ENCODE measurements at places on chromosomes 3 and 15.

GRCh38 chr3:157128771-157129681, 30.9 kb downstream of the CCNL1 start:
- DNase-seq = no peak

DNA sequence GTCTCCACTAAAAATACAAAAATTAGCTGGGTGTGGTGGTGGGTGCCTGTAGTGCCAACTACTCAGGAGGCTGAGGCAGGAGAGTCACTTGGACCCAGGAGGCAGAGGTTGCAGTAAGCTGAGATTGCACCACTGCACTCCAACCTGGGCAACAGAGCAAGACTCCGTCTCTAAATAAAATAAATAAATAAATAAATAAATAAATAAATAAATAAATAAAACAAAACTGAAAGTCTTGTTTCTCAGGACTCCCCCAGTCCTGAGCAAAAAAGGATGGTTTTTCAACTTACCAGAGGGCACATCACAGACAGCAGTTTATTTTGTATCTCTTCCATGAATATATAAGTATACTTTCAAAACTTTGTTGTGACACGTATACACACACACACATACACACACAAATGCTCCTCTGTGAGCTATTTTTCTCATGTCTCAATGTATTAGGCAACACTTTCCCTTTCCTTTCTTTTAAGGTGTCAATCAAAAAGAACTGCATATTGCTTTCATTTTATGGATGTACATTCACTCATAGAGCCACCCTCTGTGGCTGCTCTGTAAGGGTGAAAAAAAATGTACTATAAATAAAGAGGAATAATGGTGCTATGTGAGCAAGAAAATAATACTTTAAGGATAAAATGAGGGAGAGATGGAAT, 54.8 kb upstream of the MITF start:
- no peak for DNase-seq

DNA sequence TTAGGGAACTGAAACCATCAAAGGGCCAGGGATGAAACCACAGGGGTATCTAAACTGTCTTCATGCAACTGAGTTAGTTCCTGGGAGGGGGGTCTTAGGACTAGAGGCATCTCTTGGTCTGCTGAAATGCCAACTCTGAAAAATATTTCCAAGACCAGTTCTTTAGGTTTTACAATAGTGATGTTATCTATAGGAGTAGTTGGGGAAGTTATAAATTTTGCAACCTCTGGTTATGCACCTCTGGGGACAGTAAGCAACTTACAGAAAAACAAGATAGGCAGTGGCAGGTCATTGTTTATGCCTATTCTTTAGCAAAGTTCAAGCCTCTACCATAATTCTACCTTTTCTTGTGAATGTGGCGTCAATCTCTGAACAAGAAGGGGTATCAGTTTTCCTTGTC, 60.5 kb upstream of the MINAR1 start:
- DNase-seq = no peak

GRCh38 chr3:66582721-66583423, 82.0 kb upstream of the LRIG1 start:
- no peak for DNase-seq

DNA sequence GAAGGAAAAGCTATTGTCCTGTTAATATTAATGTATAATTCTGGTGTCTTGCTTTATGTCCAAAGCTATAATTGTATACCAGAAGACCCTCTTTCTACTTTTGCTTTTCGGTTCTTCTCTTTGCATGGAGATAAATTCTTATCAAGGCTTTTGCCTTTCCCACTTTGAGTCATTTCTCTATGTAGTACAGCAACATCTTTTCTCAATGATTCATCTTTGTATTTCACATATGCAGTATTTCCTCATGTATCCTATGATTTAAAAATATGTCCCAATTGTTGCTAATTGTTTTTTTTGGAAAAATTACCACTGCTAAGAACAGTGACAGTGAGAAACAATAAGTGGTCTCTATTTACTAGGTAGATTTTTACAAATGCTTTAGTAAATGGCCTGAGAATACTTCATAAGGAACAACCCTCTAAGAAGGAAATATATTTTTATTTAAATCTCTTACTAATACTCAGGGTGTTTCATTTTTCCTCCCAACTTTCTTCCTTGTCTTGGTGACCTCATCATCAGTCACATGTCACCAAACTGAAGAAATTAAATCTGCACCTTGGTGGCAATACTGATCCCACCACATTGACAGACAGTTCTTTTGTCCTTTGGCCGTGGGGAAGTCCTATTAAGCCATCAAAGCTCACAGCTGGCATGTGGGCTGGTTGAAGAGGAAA, 290.6 kb downstream of the SATB1 start:
- DNase-seq = no peak

DNA sequence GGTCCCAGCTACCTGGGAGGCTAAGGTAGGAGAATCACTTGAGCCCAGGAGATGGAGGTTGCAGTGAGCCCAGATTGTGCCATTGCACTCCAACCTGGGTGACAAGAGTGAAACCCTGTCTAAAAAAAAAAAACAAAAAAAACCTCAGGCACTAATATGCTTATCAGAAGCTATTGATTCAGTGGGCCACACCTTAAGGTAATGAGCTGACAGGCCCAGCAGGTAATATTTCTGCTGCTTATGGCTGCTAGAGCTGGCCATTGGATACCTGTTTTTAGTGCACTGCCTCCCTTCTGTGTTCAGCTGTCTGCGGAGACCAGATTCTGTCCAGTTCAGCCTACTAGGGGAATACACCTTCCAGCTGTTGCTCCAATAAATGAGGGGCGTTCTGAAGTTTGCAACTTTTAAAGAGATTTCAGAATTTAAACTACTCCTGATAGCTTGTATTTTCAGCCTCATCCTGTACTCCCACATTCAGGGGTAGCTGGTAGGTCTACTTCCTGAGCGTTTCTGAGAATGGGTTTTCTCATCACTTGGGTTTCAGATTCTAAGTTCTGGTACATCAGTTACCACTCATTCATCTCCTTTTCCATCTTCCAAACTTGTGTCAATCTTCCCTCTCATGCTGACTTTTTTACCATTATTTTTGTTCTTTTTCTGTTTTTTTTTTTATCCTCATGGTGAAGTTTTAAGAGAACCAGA, 69.0 kb downstream of the ATP11B start:
- no peak for DNase-seq

DNA sequence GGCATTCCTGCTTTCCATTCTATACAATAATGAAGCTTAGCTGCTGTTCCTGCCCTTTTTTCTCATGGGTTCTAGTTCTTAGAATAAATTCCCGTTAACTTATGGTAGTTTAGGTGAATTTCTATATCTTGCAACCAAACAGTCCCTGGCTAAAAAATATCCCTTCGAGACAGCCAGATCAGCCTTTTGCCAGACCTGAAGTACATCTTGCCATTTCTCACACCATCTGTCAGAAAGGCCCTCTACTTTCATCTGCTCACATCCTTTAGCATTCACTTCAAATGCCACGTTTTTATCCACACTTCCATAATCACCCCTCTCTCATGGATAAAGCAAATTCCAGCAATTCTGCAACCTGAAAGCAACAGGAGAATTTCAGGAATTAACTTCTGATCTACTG, 145.4 kb downstream of the GAP43 start:
- no peak for DNase-seq

GRCh38 chr3:43523454-43524053, 98.3 kb downstream of the ANO10 start:
- no peak for DNase-seq

- no peak for DNase-seq
Measured at GRCh38 chr3:12948891-12949711, 107.7 kb upstream of the RPL32 start.

DNA sequence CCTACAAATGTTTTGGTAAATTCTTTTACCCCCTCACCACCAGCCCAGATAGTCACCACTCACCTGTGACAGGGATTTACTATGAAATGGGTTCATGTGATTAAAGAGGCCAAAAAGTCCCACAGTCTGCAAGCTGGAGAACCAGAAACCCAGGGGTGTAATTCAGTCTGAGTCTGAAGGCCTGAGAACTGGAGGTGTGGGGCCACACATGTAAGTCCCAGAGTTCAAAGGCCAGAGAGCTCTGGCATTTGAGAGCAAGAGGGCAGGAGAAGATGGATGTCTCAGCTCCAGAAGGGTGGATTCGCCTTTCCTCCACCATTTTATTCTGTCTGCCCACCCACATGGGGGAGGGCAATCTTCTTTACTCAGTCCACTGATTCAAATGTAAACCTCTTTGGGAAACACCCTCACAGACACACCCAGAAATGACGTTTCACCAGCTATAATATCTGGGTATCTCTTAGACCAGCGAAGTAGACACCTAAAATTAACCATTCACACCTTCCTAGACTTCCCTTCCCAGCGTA, 11.9 kb downstream of the RTP3 start:
- DNase-seq = no peak

- DNase-seq = no peak
Measured at GRCh38 chr3:13124631-13125030, 51.4 kb upstream of the IQSEC1 start.

DNA sequence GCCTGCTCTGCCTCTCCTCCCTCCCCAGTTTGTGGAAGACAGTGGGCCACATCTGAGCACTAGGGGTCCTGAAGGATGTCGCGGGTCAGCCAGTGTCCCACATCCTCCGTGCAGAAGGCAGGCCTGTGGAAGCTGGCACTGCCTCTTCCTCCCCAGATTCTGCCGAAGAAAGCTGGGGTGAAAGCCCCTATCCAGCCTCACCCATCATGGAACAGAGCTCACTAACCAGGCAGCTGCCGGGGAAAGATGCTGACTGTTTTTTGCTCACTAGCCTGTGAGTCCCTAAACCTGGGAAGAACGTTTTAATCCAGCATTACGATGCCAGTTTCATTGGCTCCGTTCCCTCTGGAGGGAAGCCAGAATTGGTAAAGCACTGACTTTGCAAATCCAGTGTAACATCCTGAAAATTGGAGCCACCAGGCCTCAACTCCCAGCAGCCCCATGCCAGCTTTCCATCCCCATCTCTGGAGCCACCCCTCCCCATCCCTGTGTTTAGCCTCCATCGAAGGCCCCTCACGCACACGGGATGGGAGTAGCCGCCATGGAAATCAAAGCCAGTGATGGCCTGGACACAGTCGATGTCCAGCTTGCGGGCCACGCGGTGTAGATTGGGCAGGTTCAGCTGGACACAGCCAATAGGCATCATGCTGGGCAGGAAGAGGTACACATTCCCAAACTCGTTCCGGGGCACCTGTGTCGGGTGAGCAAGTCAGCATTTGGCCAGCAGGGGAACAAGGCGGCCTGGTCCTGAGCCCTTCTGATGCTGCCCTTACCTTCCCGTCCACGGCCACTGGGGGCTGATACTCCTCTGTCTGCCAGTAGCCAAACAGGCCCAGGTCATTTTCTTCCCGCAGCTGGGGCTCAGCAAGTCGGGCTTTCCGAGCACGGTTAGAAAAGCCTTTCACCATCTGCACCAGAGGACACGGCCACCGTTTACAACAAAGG, 23.5 kb downstream of the TMEM43 start:
- DNase-seq = no peak

DNA sequence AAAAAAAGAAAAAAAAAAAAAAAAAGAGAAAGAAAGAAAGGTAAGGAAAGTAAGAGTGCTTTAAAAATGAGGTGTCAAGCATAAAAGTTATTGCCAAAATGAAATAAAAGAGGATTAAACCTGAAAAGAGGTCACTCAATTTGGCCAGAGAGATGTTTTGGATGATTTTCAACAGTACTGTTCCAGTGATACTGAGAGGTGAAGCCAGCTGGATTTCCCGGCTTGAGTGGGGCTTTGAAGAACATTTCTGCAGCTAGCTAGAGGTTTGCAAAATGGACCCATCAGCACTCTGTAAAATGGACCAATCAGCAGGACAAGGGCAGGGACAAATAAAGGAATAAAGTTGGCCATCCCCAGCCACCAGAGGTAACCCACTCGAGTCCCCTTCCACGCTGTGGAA, 128.5 kb downstream of the LSAMP start:
- DNase-seq = no peak

DNA sequence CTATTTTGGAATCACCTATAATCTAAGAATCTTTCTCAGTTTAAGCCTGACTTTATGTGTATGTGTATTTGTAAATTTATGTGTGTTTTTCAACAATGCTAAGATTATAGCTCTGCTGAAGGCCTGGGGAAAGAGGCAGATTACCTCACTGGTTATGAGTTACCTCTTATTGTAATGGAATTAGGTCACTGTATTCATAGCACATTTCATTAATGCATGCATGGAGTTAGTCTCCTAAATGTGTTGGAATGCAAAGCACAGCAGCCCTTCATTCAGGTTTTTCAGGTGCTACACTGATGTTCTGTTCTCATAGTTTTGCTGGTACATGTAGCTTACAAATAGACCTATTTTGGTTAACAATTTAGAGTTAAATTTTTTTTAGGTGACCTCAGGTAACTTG, 9.5 kb downstream of the GPR87 start:
- no peak for DNase-seq

- DNase-seq = no peak
Measured at GRCh38 chr3:156582532-156583183, 27.7 kb upstream of the SSR3 start.

- no peak for DNase-seq
Measured at GRCh38 chr15:31156808-31157207, 55.3 kb upstream of the TRPM1 start.

- no peak for DNase-seq
Measured at GRCh38 chr3:183914856-183915255, 30.2 kb upstream of the PARL start.

DNA sequence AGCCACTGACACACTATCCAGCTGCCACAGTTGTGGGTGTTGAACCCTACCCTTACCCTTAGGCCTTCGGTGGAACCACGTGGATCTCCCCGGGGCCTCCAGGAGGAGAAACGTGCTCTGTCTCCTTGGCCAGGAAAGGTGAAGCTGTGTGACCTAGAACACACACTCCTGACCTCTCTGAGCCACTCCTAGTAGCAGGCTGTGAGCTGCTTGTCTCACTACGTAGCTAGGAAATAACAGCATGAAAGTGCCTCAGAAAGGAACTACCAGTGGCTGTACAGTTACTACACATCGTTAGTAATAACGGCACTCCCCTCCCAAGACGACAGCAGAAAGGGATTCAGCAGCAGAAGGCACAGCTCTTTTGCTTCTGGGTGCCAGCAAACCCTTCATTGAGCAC, 36.2 kb upstream of the SLC6A6 start:
- DNase-seq = no peak

DNA sequence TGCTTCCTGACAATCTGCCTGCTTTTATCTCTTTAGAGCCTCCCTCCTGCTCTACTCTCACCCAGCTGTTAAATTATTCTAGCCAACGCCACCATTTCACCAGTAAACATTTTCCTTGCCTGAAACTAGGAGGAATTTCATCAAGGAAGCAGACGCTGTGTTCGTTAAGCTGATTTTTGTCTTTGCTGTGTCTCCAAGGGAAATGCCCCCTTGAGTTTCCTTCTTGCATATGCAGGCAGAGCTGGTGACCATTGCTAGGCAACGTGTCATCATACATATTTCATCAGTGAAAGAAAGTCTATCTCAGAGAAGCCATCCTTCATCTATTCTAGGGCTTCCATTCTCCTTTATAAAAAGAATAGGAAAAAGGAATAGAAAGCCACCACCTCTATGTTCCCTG, 87.0 kb upstream of the ST8SIA2 start:
- no peak for DNase-seq

- DNase-seq = no peak
Measured at GRCh38 chr15:25065286-25065685, 110.5 kb downstream of the SNRPN start.

GRCh38 chr15:68414591-68414990, 17.4 kb downstream of the ITGA11 start:
- DNase-seq = no peak

- DNase-seq = no peak
Measured at GRCh38 chr3:184322731-184323487, 8.5 kb downstream of the EIF4G1 start.

Measured in substantia nigra (tissue), 51 donors.